ENCODE measurements at places on chromosomes 5 and 9.

- DNase-seq, result no peak
Observed at GRCh38 chr5:54851449-54851848, 133.9 kb downstream of the ESM1 start.

- no peak for DNase-seq
Observed at GRCh38 chr9:89080193-89080592, 88.9 kb downstream of the S1PR3 start.

GRCh38 chr9:6802926-6803325, 45.2 kb downstream of the KDM4C start:
- DNase-seq, result no peak

DNA sequence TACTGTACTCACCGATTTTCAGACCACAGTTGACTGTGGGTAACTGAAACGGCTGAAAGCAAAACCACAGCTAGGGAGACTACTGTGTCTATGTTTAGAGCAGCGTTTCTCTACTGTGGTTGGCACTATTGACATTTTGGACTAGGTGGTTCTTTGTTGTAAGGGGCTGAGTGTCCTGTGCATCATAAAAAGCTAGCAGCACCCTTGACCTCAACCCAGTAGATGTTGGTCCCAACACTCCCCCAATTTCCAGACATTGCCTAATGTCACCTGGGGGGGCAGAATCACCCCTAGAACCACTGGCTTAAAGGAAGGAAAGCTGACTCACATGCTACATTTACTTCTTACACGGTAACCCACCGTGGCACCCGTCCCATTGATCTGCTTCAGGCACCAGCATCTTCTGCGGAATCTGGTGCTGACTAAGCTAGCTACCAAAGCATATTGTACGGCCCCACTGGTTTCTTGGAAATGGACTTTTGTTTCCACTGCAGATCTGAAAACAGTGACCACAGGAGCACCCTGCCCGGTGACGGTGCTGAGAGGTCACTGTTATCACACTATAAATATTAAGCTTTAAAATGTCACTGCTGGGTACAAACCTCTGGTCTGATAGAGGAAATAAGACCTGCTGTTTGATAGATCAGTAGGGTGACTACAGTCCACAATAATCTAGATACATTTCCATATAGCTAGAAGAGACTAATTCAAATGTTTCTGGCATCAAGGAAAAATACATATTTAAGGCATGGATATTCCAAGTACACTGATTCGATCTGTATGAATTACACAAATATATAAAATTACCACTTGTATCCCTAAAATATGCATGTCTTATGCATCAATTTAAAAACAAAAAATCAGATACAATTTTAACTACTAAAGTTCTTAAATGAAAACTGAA, 151.4 kb downstream of the HSD17B3 start:
- DNase-seq, result no peak

DNA sequence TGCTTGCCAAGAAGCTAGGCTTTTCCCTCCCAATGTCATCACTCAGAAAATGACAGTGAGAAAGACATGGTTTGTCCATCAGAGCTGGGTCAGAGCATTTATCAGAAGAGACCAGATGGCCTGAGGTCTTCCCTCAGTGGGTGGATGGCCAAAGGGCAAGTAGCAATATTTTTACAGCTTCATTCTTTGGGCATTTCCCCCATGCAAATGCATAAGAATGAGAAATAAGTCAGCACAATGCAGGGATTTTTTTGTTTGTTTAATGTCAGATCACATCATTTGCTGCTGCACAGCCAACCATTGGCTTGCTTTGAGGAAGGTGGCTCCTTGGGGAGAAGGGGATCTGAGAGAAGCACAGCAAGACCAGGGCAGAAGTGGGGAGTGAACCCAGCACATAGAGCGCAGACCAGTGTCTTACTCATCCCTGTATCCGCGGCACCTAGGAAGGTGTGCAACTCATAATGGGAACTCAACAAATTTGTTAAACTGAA, 209.6 kb downstream of the SEMA6A start:
- DNase-seq, result no peak

DNA sequence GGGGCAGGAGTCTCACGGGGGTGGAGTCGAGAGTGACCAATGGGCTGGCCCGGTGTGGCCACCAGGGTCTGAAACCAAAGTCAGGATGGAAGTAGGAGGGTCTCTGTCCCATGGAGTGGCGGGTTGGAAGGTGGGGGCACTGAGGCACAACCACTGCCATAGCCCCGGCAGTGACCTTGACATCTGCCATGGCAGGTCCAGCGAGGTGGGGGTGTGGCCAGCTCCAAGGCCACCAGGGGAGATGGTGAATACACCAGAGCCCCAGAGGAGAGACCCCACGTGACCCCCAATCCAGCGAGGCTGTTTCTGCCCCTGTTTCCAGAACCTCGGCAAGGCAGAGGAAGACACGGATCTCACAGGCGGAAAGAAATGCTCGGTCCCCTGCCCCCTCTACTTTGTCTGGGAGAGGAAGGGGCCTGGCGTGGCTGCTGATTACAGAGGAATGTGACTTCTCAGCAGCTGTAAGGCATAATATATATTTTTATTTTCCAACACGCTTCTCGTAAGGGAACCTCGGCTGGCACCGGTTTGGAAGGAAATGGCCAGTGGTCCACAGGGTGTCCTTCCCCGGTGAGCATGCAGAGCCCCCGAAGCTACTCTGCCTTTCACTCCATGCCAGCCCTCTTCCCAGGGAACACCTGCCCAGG, 105.7 kb upstream of the SARDH start:
- no peak for DNase-seq

DNA sequence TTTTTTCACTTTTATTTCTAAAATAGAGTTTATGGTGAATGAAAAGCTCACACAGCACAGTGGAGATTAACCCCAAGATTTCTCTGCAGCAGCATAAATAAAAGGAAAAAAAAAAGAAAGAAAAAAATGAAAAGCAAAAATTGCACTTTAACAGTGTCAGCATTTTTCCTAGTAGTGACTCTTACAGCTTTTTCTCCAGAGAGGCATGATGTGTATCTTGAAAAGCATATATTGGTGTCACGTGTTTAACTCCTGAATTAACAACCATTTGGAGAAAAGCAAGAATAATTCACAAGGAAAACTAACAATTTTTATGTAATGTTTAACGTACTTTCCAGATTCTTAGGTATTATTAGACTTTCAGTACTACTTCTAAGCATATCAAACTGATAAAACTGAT, 67.9 kb downstream of the ADGRV1 start:
- DNase-seq, result no peak

- DNase-seq, result peak; percentile 10
Observed at GRCh38 chr5:126973193-126973592, 57.2 kb downstream of the MARCHF3 start.

DNA sequence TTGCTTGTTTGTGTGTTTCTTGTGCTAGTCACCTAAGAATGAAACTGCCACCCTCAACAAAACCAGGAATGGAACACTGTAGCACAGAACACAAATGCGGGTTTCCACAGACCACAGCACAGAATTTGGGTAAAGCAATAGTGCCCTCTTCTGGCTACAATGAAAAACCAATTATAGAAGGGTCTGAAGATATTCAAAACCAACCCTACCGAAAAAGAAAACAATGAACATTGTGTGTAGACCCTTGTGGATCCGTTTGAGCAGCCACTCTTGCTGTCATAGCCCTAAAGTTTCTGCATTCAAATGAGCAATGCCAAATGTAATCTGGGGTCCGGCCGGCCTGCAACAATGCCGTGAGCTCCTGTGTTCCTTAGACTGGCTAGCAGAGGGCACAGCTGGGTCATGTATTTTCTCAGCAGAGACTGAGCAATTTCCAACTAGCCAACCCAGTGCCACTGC, 8.3 kb upstream of the ENC1 start:
- peak; percentile 51 for DNase-seq

- peak; percentile 64 for DNase-seq
Observed at GRCh38 chr5:88734191-88734640, 148.8 kb downstream of the MEF2C start.

DNA sequence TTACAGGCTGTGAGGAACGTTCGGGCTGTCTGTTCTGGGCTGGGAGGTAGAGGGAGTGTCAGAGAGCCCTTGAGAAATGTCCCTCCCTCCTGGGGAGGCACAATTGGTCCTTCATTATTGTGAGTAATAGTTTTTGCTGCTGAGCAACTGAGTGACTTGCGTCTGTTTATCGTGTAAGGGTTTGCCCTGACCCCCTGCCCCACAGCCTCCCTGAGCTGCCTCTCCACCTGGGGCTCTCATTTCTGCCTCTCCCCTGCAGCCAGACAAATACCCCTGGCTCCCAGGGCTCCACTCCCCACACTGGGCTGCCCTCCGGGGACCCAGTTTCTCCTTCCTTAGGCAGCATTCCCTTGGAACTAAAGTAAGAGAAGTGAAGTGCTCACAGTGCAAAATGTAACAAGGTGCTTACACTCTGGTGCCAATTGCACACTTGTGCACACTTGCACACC, 174.9 kb upstream of the MVB12B start:
- no peak for DNase-seq

- no peak for DNase-seq
Observed at GRCh38 chr9:131068076-131068816, 28.1 kb upstream of the AIF1L start.

DNA sequence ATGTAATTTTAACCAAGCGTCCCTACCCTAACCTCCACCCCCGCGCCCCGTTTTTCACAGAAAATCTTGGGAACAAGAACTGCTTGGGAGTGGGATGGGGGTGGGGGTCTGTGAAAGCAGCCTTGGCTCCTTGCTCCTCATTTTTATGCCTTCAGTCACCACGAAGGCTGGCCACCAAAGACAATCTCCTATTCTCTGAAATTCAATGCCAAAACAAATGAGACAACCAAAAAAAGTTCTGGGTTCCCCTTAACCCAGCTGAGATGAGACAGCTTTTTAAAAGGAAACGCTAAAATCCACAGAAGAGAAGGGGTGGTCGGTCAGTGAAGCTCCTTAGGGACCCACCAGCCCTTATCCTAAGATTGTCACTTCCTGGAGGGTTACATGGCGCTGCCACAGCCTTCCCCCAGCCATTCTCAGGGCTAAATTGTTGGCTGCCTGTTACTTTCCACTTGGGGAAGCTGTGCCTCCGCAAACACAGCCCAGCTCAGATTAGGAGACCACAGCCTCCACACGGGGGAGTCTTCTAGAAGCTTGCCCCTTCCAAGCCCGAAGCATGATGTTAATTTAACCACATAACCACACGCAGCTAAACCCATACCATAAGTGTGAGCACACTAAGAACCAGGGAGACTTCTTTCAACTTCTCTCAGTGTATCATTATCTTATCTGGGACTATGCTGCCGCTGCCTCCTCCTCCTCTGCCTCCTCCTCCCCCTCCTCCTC, 136.3 kb downstream of the FOXD1 start:
- no peak for DNase-seq

Data from inflammatory macrophage (primary cell).